ENCODE measurements at places on chromosomes 13 and 19. TPM values are rescaled to one million over a fixed set of nuclear protein-coding genes. Genes with fewer than 3 reads are reported as not detected.

Gene TEX26
- total RNA-seq, result not detected

Gene ZNF540
- 0.41 TPM for total RNA-seq

- no peaks in the 10 kb centered on the region for H3K36me3 ChIP-seq
- no peaks in the 10 kb centered on the region for H3K27me3 ChIP-seq
- no peak overlapping the region for H3K4me3 ChIP-seq
- H3K4me1 ChIP-seq, result no peaks in the 10 kb centered on the region
Measured at GRCh38 chr13:26663791-26664190, 96.8 kb downstream of the GPR12 start.

- no peak overlapping the region for H3K27ac ChIP-seq
- H3K4me3 ChIP-seq, result no peak overlapping the region
- H3K4me1 ChIP-seq, result no peaks in the 10 kb centered on the region
Measured at GRCh38 chr13:21613791-21614190, 9.8 kb upstream of the MICU2 start.

DNA sequence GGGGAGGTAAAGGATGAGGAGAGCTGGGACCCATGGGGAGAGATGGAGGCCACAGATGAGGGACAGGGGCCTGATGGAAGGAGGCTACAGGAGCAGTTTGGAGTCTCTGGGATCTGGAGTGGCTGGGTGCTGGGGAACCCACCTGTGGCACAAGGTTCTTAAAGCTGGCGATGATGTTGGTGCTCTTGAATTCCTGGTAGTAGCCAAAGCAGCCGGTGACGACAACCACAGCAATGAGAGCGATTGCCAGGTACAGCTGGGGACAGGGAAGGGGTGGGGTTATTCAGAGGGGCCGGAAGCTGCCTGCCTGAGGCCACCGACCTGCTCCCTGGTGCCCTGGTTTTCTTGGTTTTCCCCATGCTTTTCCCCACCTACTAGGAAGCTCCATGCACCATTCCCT lies 2.8 kb downstream of the ATP4A start:
- H3K36me3 ChIP-seq, result no peaks in the 10 kb centered on the region
- H3K27me3 ChIP-seq, result peaks cover 34% of the 10 kb centered on the region
- no peak for DNase-seq
- peaks cover 2% of the 10 kb centered on the region for H3K4me1 ChIP-seq
